ENCODE measurements at places on chromosomes 16 and 17.

DNA sequence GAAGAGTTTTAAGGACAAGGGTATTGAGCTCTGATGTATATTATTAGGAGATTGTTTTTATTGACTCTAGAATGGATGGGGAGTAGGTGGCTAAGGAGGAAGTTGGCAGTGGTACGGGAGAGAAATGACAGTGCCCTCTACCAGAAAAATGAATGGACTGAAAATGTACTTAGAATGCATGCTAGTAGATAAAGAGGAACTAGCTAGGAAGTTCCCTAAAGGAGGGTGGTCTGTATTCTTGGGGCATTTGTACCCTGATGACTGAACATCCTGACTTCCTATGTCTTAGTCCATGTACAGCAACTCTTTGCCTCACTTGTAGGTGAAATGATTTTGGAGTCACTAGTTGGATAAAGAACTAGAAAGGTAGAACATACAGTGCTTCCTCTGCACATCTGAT is 581.5 kb upstream of the RBFOX1 start:
- no peak for DNase-seq

DNA sequence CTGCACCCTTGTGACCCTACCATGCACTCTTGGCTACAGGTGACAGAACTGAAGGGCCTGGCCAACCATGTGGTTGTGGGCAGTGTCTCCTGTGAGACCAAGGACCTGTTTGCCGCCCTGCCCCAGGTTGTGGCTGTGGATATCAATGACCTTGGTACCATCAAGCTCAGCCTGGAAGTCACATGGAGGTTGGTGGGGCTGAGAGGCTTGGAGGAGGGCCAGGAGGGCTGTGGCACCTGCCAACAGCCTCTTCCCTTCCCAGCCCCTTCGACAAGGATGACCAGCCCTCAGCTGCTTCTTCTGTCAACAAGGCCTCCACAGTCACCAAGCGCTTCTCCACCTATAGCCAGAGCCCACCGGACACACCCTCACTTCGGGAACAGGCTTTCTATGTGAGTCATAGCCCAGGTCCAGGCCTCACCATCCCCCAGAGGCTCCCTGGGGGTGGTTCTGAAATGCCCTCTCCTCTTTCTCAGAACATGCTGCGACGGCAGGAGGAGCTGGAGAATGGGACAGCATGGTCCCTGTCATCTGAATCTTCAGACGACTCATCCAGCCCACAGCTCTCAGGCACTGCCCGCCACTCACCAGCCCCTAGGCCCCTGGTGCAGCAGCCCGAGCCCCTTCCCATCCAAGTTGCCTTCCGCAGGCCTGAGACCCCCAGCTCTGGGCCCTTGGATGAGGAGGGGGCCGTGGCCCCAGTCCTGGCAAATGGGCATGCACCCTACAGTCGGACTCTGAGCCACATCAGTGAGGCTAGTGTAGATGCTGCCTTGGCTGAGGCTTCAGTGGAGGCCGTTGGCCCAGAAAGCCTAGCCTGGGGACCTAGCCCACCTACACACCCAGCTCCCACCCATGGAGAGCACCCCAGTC is 13.0 kb downstream of the RIPOR1 start:
- no peak for DNase-seq

- no peak for DNase-seq
These were observed 16.5 kb downstream of the AP1G1 start for GRCh38 chr16:71792176-71792575.

- DNase-seq: no peak
These were observed at the start of gene KCNJ12 for GRCh38 chr17:21376081-21376758. TSS of gene KCNJ12 (plus strand) at chr17:21376357. CDS start at chr17:21415343, 38,986 bp downstream.

DNA sequence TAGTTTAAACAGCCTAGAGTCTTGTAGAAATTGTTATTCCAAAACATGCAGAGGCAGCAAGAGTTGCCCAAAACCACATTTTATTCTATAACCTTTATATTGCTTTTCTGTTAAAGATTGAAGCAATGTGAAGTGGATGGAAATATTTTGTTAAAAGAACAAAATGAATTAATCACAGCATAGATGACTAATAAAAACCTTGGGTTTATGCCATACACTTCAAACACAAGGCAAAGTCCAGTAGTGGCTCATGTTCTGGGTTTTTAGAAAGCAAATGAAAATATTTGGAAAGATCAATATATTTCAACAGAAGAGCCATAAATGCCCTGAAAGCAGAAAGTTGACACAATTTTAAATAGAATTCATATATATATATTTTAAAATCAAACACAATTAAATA is 36.7 kb upstream of the ULK2 start:
- no peak for DNase-seq

DNA sequence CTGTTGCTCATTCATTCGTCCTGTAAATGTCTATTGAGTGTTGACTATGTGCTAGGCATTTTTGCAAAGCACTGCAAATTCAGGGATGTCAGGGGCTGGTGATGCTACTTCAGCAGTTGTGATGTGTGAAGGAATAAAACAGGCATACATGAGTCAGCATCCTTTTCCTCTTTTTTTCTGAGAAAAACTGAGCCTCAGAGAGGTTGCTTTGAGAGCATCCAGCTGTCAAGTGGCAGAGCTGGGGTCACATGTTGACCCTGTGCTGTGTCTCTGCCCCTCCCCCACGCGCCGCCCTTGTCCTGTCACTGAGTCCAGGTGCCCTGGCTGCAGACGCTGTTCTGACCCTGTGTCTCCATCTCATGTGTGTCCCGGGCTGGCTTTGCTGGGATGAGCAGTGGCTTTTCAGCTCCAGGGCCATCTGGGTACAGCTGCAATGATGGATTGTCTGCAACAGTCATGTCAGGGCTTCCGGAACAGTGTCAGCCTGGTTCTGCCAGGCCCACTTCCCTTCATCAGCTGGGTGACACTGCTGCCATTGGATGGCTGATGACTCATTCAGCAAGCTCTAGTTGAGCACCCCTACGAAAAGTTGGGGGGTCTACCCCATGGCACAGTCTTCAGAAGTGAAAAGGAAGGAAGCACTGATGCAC is 14.9 kb downstream of the SEC14L5 start:
- DNase-seq: no peak

- DNase-seq: no peak
These were observed 4.6 kb downstream of the CLUH start for GRCh38 chr17:2706911-2707510.

DNA sequence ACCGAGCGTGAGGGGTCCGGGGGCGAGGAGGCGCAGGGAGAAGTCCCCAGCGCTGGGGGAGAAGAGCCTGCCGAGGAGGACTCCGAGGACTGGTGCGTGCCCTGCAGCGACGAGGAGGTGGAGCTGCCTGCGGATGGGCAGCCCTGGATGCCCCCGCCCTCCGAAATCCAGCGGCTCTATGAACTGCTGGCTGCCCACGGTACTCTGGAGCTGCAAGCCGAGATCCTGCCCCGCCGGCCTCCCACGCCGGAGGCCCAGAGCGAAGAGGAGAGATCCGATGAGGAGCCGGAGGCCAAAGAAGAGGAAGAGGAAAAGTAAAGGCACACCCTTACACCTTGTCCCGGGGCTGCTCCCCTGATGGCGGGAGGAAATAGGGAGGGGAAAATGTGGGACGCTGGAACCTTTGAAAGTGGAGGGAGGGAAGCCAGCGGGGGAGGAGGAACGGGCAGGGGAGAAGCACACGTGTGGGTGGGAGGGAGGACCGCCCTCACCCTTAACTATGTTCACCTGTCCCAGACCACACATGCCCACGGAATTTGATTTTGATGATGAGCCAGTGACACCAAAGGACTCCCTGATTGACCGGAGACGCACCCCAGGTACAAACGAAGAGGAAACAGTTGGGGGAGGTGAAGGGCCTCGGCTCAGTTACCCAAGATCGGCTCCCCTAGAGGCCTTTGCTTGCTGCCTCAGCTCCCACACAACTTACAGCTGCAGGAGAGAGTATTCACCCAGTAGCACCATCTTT is 916 bp downstream of the PAGR1 start:
- DNase-seq: peak; percentile 89

GRCh38 chr17:64048805-64049204 is 28.4 kb upstream of the ICAM2 start:
- DNase-seq: no peak

GRCh38 chr17:17494870-17495535 is 1.2 kb downstream of the RASD1 start:
- no peak for DNase-seq

DNA sequence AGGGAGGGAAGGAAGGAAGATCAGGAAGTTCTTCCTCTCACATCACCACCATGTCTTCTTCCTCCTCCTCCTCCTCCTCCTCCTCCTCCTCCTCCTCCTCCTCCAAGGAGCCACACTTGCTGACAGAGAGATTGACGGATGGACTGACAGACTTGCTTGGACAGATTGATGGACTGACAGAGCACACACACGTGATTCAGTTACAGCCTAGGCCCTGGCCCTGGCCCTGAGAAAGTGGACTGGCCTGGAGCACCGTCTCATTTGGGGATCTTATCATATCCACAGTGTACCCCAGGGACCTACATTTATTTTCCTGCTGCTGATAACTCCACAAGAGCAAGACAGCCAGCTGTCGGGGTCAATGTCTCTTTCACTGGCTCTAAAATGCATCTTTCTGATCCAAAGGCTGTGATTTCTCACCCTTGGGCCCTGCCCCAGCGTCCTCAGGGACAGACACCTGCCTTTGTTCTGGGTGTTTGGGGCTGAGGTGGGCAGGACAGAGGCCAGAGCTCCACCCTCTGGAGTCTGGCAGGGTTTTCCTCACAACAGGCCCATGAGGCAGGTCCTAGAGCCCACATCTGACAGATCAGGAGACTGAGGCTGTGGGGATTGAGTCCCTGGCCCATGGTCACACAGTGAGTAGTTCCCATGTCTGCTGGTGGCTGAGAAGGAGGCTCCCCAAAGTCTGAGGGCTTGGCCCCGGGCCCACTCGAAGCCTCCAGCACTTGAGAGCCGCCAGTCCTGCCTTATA is 2.3 kb upstream of the P2RX1 start:
- DNase-seq: no peak

DNA sequence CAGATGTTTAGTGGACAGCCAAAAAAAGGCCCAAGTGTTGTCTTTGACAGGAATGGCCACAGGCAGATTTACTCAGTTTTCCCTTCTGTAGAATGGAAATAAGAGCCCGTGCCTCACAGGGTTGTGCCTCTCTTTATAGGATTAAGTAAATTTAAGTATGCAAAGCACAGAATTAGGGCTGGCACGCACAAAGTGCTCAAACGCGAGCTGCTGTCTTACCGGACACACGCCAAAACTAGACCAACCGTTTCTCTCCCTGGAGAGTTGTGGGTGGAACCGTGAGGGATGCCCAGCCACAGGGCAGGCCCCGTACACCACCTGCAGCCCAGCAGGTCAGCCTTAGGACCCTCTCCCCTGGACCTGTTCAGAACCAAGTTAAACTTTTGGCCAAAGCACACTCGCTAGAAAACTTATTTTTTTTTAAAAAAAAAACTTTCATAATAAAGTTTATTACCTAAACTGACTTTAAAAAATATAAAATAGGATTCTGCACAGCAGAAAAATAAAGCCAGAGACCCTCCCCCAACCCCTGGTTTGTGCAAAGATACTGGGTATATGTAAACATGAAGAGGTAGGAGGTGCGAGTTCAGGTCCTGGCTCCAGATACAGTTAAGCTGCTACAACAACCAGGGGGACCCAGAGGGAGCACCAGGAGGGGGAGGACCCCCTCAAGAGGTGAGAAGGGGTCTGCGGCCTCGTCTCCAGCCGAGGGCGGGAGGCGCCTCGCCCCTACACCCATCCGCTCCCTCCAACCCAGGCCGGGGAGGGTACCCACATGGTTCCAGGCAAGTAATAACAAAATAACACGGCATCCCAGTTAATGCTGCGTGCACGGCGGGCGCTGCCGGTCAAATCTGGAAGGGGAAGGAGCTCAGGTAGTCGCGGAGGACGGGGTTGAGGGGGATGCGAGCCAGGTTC is 1.8 kb downstream of the SOCS1 start:
- no peak for DNase-seq

DNA sequence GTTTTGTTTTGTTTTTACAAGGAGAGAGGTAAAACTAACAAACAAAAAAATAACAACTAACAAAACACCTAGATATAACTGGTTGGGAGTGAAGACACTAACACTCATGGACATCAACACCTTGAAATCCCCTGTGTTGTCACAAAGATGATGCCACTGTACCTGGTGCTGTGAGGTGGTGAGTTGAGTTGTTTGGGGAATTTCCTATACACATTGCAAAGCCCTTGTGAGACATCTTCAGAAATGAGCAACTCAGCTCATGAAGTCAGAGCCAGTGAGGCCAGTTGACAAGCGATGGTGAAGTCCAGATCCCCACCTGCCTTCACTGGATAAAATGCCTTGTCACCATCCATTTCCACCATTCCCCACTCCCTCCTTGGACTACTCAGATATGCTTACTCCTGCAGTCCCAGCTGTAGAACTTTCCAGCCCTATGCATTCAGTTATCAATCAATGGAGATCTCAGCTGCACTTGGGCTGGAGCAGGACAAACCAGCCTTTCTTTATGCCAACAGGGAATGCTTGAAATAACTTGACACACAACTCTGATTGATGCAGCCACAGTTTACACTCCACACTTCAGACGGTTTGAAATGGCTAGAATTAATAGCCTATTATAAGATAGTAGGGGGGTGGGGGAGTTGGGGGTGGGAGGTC is 22.2 kb downstream of the ANKFN1 start:
- no peak for DNase-seq

DNA sequence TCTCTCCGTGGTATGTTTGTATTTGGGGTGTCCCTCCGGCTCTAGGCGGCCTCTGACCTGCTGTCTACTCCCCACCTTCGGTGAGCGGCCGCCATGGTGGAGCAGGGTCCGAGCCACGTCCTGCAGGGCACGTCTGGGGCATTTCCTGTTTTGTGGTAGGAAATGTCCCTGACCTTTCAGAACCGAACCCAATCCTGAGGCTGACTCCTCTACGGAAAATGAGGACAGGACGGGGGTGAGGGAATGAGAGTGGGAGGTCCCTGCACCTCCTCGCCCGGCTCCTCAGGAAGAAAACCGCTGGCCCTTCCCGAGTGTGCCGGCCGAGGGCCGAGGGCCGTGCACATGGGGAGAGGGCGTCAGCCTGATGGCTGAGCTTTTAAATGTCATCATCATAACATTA is 45.8 kb downstream of the WDR45B start:
- DNase-seq: no peak

GRCh38 chr17:41539071-41539492 is 11.0 kb upstream of the KRT19 start:
- DNase-seq: no peak

DNA sequence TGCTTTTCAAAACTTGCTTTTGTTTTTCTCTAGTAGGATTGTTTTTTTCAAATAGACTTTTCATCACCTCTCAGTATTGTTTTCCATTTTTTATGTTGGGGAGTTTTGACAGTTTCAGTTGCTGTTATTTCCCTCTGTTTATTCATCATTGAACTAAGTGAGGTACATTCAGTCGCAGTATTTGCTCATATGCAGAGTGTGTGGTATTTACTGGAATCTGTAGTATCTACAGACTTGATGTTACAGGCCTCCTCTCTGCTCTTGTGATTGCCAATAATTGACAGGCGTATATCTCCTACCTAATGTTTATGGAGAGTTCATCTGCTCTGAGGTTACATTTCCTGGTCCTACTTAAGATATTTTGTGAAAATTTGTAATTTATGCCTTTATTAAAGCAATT is 49.6 kb downstream of the COX10 start:
- no peak for DNase-seq

Measured in SW 1271 (cell line).